WTC11 (cell line): ENCODE measurements at places on chromosomes 1 and 21. TPM values are rescaled to one million over a fixed set of nuclear protein-coding genes. Genes with fewer than 3 reads are reported as not detected.

DNA sequence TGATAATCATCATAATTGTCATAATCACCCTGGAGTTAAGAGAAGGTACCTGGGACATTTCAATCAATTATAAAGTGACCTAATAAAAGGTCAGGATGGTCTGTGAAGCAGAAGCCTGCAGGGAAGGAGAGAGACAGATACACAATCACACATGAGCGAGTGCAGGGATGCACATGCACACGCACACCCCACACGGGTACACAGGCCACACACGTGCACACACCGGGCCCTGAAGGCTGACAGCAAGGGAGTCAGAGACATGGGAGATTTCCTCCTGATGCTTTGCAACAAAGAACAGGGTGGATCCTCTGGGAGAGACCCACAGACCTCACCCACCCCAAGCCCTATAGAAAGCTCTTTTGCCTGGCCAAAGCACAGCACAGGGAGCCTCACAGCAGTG is 82.3 kb upstream of the ZC3H12A start:
- peaks cover 31% of the 10 kb centered on the region for H3K4me1 ChIP-seq
- H3K36me3 ChIP-seq: no peaks in the 10 kb centered on the region
- no peak overlapping the region for H3K4me3 ChIP-seq
- no peak for DNase-seq

DNA sequence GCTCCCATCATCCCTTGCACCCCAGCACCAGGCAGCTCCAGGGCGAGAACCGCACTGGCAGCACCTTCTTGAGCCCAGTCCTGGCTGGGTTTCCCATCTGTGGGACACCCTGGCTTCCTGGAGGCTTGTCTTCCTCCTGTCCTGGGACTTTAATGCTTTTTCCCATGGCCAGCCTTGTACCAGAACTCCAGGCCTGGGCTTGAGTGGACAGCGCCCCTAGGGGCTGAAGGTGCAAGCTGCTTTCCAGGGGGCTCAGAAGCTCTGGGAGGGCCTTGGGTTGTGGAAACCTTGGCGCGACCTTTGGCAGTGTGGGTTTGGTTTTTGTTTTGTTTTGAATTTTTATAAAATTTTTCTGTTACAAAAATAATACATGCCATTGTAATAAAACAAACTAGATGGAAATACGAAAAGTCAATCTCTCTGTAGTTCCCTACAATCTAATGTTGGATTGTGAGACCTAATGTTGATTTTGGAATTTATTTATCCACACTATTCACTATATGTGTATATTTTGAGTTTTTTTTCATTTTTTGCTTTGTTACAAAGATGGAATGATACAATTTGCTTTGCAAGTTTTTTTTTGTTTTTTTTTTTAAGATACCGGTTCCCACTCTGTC is 33.8 kb upstream of the RPL11 start:
- H3K27me3 ChIP-seq: no peaks in the 10 kb centered on the region
- no peaks in the 10 kb centered on the region for H3K36me3 ChIP-seq
- peaks cover 3% of the 10 kb centered on the region for H3K4me1 ChIP-seq
- peak; percentile 89 for DNase-seq

GRCh38 chr1:54843449-54843848 is 42.3 kb upstream of the TTC22 start:
- H3K27ac ChIP-seq: no peak overlapping the region
- no peaks in the 10 kb centered on the region; the same call in 1 of the 2 replicates for H3K27me3 ChIP-seq
- no peak overlapping the region for H3K4me3 ChIP-seq
- no peaks in the 10 kb centered on the region for H3K4me1 ChIP-seq
- no peak for DNase-seq

DNA sequence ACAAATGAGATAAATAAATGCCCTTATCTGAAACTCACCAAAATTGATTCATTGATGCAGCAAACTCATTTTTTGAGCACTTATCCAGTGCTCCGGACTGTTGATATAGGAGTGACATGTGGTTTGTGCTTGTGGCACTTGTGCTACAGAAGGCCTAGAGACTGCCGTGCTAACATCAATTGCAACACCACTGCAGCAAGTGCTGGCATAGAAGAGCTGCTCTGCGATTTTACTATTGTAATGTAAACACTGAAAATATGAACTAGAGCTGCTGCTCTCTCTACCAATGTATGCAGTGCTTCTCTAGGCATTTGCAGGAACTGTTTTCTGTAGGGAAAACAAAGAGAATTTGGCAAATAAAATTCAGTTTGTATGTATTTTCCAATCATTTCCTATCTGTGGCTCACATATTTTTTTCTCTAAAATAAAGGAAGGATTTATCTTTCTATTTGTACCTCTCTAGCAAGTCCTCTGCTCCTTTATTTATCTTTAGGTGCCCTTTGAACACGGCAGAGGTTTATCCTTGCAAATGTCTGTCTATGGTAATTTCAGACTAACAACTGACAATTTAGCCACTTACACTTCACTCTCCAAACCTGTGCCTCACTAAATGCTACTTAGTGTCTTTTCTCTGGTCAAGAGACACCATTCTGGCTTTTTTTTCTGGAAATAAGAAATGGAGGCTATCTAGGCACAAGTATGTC is 409.5 kb upstream of the ADGRL2 start:
- H3K27me3 ChIP-seq: no peaks in the 10 kb centered on the region
- H3K4me1 ChIP-seq: 0 out of 2 replicates have a peak, but pooled peaks cover 2% of the 10 kb centered on the region
- H3K4me3 ChIP-seq: no peak overlapping the region
- no peaks in the 10 kb centered on the region for H3K36me3 ChIP-seq

DNA sequence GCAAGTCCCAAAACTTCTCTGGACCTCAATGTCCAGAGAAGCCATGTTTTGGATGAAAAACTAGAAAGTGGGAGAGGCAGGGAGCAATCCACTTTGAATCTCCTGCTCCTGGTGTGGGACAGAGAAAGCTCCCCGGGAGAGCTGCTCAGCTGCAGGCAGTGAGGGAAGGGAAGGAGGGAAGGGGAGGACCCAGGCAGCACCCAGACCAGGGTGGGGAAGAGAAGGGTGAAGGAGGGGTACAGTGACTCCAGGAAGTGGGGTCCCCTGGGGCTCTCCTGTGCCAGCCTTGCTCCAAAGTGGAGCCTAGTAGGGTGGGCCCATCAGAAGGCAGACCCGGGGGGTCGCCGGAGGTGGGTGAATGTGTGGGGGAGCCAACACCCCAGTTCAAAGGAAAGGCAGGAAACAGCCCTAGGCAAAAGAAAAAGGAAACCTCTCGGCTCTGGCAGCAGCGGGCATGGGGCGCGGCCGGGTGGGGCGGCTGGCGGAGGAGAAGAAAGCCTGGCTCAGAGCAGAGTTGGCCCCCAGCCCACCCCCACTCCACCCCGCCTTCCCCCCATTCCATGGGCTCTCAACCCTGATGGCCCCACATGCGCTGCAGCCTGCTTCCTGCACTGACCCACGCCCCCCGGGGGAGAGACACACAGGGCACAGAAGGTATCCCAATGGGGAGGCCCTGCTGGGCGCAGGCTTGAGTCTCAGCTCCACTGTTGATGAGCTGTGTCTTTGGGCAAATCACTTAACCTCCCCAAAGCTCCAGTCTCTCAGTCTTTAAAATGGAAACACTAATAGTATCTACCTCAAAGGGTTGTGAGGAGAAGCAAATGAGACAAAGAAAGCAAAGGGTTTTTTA is 5.7 kb downstream of the LGR6 start:
- peaks cover 26% of the 10 kb centered on the region for H3K27me3 ChIP-seq
- no peaks in the 10 kb centered on the region for H3K36me3 ChIP-seq
- H3K4me3 ChIP-seq: no peak overlapping the region
- DNase-seq: no peak
- no peak overlapping the region for H3K27ac ChIP-seq
- 0 out of 2 replicates have a peak, but pooled peaks cover 3% of the 10 kb centered on the region for H3K4me1 ChIP-seq

DNA sequence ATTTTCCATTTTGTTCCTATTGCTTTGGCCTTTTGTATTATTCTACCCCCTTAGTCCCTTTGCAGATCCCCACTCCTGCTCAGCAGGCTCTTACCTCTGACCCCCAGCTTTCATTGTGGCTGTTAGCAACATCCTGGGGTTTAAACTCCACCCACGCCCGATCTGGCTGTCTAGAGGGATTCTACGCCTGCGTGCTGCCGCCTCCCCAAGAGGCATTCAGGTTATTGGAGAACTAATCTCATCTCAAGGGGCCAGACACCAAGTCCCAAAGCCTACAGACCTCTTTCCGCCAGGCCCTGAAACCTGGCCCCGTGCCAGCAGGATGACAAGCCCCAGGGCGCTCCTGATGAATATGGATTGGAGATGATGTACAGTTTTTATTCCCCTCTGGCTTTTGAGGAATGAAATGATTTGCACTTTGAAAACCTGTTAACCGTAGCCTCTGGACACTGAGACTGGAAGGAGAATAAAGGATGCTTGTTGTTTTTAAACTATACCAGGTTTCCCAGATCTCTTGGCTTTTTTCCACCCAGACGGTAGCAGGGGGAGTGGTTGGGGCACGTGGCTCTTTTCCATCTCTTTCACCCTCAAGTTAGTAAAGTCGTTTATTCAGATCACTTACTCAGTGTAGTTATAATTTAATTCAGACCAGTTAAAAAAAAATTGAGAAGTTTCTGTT is 14.5 kb upstream of the IKBKE start:
- no peak for DNase-seq
- peaks cover 41% of the 10 kb centered on the region for H3K36me3 ChIP-seq
- peaks cover 24% of the 10 kb centered on the region for H3K4me1 ChIP-seq
- H3K27ac ChIP-seq: peak overlapping the region; percentile 44; the same call in 1 of the 2 replicates
- H3K27me3 ChIP-seq: no peaks in the 10 kb centered on the region

GRCh38 chr1:184791550-184791900 is 36.9 kb upstream of the EDEM3 start:
- no peaks in the 10 kb centered on the region; the same call in 1 of the 2 replicates for H3K36me3 ChIP-seq
- peaks cover 9% of the 10 kb centered on the region for H3K4me1 ChIP-seq
- no peak overlapping the region for H3K27ac ChIP-seq

DNA sequence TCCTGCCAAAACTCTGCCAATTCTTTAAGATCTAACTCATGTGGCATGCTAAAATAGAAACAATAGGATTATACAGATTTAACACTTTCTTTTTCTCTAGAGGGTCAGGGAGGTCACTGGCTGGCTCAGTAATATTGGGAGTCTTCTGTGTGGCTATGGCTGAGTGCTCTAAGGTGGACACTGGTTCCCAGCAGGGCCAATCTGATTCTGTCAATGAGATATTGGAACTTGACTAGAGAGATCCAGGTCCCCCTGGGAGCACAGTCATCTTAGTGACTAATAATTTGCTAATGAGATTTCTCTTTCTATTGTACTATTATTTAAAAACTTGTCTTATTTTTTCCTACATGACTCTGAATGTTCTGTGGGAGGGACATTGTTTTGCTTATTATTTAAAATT is 69.1 kb upstream of the ZP4 start:
- no peak overlapping the region for H3K27ac ChIP-seq
- H3K4me1 ChIP-seq: peaks cover 51% of the 10 kb centered on the region

GRCh38 chr1:2603521-2604155 is 17.1 kb downstream of the PRXL2B start:
- no peaks in the 10 kb centered on the region; the same call in 1 of the 2 replicates for H3K27me3 ChIP-seq
- no peaks in the 10 kb centered on the region for H3K4me1 ChIP-seq
- H3K27ac ChIP-seq: no peak overlapping the region
- DNase-seq: peak; percentile 10

DNA sequence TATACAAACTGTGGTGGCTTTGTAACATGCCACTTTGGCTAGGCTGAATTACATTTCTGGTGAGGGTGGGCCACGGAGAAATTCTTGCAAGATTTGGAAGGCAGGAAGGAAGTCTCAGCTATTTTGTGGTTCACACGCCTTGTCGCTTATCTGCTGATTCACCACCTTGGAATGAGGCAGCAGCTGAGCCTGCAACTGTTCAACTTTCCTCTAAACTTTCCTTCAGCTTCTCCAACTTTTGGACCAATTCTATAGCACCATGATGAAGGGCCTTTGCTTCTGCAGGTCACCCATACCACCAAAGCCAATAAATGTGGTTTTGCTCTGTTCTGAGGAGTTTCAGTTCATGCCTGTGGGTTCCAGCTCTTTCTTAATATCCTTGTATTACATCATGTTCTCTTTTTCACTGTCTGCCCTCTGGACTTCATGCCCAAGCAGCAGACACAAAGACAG is 337.6 kb upstream of the SNX7 start:
- peaks cover 20% of the 10 kb centered on the region for H3K4me1 ChIP-seq
- no peaks in the 10 kb centered on the region for H3K36me3 ChIP-seq
- no peak overlapping the region; the same call in 1 of the 2 replicates for H3K27ac ChIP-seq
- H3K27me3 ChIP-seq: no peaks in the 10 kb centered on the region
- no peak for DNase-seq

- H3K4me1 ChIP-seq: no peaks in the 10 kb centered on the region
- no peak overlapping the region for H3K4me3 ChIP-seq
- H3K27me3 ChIP-seq: peaks cover 3% of the 10 kb centered on the region; the same call in 1 of the 2 replicates
- H3K36me3 ChIP-seq: peaks cover 60% of the 10 kb centered on the region
- no peak for DNase-seq
Measured at GRCh38 chr1:152728986-152729385, 21.0 kb downstream of the LCE4A start.

GRCh38 chr1:55337801-55338447 is 122.8 kb upstream of the USP24 start:
- H3K36me3 ChIP-seq: 0 out of 2 replicates have a peak, but pooled peaks cover 3% of the 10 kb centered on the region
- H3K27me3 ChIP-seq: no peaks in the 10 kb centered on the region; the same call in 1 of the 2 replicates
- peaks cover 4% of the 10 kb centered on the region; the same call in 1 of the 2 replicates for H3K4me1 ChIP-seq
- H3K27ac ChIP-seq: no peak overlapping the region

GRCh38 chr1:81559662-81560350 is 240.9 kb upstream of the ADGRL2 start:
- H3K4me3 ChIP-seq: no peak overlapping the region
- no peak overlapping the region for H3K27ac ChIP-seq
- peaks cover 2% of the 10 kb centered on the region; the same call in 1 of the 2 replicates for H3K27me3 ChIP-seq
- peaks cover 16% of the 10 kb centered on the region for H3K4me1 ChIP-seq
- DNase-seq: no peak

GRCh38 chr1:46187106-46187869 is 10.9 kb downstream of the POMGNT1 start:
- 0 out of 2 replicates have a peak, but pooled peaks cover 4% of the 10 kb centered on the region for H3K4me1 ChIP-seq
- no peak for DNase-seq
- H3K4me3 ChIP-seq: no peak overlapping the region
- peaks cover 12% of the 10 kb centered on the region for H3K36me3 ChIP-seq

Gene TCHHL1
- not detected in 3 replicates for total RNA-seq

Gene CTH
- total RNA-seq: 20.8 to 27.8 TPM (median 23.9 TPM) in 3 replicates

Gene LMOD1
- total RNA-seq: 1.5 to 1.9 TPM (median 1.6 TPM) in 3 replicates
